Sciatic nerve (tissue), 2 donors: ENCODE measurements at places on chromosomes 4 and X. TPM values are rescaled to one million over a fixed set of nuclear protein-coding genes. Genes with fewer than 3 reads are reported as not detected.

DNA sequence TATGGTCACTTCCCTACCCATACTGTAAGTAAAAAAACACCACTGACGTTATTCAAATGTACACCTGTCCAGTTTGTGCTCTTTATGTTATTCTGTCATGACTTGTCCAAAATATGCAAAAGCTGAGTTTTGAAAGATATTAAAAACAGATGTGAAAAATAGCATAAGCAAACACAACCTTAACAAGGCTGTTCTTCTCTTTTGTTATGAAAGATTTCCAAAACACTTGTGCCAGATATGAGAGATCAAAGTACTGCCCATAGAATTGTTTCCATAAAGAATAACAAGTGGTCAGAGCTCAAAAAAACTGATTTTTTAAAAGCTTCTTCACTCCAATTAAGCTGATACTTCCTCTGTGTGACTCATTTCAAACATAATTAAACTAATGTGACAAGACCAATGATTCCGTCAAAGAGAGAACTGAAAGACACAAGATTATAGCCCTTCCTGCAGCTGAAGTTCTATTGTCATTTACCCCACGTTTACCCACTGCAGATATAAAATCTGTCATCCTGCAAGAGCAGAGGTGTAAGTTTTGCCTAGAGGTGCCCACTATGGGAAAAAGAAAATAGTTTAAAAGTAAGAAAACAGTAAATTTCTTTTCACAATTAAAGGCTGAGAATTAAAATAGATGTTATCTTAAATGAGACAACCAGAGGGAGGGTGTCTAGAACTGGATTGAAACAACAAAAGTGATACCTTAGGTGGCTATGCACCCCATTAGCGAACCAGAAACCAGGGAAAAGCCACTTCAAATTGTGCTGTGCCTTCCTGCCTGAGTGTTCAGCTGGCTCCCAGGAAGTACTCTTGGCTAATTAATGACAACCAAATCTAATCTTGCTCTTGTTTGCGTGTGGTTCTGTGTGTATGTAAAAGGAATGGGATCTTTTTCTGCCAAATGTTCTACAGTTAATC is 30.1 kb downstream of the RASSF6 start:
- no peak for DNase-seq

HPGD gene
- 2.9 TPM for total RNA-seq

DNA sequence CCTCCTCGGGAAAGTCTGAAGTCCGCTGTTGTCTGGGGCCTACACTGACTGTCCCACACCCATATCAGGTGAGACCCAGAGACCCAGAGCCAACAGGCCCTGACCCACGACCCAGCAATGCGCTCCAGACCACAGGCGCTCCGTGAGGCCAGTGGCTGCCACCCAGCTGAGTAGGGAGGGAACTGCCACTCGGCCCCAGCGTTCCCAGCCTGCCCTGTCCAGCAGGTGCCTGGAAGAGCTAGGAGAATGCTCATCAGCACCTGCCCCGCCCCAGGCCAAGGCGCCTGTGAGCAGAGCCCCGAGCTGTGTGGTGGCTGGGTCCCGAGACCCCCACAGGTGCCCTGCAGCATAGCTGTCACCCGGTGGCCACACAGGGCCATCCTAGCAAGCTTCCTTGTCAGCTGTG is 2.7 kb downstream of the SPON2 start:
- DNase-seq, result no peak

DNA sequence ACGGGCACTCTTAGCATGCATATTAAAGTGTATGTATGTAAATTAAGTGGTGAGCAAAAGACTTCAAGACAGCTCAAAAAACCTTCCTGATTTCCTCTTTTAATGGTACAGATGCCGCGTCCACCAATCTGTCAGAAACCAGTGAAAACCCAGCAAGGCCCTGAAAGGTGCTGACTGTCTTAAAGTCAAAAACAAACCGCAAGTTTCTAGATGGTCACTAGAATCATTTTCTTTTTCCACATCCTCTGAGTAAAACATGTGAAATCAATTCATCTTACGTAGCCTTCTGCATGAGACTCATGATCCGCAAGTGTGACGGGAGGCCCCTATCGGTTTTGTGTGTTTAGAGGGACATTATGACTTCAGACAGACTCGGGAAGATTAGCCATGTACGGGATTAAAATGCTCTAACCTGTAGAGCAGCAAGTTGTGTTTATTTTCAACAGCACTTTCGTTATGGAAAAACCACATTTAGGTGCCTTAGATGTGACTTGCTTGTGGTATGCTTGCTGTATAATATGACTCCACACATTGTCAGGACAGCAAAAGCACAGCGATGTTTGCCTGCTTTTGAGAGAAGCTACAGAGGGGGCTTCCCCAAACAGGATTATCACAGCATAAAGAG is 88.2 kb upstream of the STS start:
- DNase-seq, result no peak

RADX gene
- total RNA-seq, result 6.7 TPM

CTAG1B gene
- not detected for total RNA-seq

GRCh38 chr4:83516042-83516772 is 19.7 kb upstream of the GPAT3 start:
- DNase-seq, result no peak

GRCh38 chr4:106017975-106018374 is 122.7 kb downstream of the NPNT start:
- no peak for DNase-seq

DNA sequence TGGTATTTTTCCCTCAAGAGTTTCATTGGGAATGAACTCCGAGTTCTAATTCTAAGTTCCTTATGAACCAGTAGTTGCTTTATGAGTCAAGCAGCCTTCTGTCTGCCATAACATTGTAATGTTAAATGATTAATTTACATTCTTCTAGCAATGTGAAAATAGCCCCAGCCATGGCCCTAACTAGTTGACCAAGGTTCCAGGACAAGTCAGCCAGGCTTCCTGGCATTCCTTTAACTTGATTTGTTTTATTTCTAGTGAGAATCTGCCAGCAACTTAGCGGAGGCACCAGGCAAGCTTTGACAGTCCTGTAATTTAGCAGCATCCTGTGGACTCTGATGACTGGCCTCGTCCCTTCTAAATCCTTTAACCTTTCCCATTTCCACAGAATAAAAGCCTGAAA is 69.0 kb downstream of the GLRA2 start:
- DNase-seq, result no peak

- no peak for DNase-seq
These were observed 5.1 kb downstream of the GRIPAP1 start for GRCh38 chrX:48996969-48997368.

- no peak for DNase-seq
These were observed 51.1 kb downstream of the LEF1 start for GRCh38 chr4:108117418-108118182.

DNA sequence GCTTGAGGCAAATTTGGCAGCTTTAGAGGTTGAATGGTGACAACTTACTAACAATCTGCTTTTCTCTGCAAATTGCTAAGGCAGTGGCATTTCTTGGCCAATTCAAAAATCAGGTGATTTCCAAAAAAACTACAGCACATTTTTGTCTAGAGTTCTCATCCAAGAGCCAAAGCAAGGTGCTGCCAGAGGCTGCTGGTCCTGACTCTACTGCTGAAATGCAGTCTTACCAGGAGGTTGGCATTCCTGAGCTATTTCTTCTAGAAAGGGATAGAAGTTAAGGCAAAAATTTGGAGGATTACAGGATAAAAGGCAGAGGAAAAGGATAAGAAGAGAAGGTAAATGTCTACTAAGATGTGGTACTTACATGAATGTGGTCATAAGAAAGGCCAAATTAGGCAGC is 75.6 kb downstream of the COX18 start:
- no peak for DNase-seq

CPE gene
- 109 TPM for total RNA-seq

FAM133A gene
- total RNA-seq, result not detected

DNA sequence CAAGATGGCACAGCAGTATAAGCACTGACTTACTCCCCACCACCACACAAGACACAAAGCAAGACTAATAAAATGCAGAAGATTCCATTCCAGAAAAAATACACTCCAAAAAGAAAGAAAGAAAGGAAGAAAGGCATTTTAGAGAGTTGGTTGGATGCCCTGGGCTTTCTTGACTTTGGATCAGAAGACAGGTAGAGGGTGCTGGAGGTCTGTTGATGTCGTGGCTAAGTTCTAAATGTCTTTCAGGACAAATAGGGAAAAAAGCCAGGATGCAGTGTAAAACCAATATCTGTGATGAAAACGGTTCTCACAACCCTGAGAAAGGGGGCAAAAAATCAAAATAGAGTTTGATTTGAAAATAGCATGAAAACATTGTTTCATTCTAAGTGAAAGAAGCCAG is 555.2 kb upstream of the PRKX start:
- no peak for DNase-seq

- DNase-seq, result no peak
These were observed at the start of gene KCNIP4 for GRCh38 chr4:21948347-21949072. Gene KCNIP4 (minus strand): TSS chr4:21948772.

MSX1 gene
- total RNA-seq, result 7.5 TPM

PLP1 gene
- total RNA-seq, result 637 TPM

DNA sequence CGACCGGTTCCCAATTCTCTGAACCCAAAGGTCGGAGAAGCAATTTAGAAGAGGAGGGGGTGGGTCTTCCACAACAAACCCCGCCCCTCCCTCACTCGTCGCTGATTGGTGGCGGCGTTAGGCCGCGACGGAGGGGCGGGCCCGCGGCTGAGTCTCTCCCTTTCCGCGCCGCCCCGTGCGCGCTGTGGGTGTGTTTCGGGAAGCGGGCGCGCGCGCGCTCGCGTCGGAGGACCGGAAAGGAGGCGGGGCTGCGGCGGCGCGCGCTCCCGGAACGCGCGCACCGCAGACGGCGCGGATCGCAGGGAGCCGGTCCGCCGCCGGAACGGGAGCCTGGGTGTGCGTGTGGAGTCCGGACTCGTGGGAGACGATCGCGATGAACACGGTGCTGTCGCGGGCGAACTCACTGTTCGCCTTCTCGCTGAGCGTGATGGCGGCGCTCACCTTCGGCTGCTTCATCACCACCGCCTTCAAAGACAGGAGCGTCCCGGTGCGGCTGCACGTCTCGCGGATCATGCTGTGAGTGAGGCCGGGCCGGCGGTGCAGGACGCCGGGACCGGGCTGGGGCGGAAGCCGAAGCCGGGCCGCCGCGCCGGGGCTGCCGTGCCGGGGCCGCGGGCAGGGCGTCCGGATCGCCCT is at the start of gene SPCS3:
Gene SPCS3 (plus strand): TSS at position 263 of the 636 bp plus-strand sequence. CDS start 111 bp downstream, at position 374.
- DNase-seq, result peak; percentile 98

DNA sequence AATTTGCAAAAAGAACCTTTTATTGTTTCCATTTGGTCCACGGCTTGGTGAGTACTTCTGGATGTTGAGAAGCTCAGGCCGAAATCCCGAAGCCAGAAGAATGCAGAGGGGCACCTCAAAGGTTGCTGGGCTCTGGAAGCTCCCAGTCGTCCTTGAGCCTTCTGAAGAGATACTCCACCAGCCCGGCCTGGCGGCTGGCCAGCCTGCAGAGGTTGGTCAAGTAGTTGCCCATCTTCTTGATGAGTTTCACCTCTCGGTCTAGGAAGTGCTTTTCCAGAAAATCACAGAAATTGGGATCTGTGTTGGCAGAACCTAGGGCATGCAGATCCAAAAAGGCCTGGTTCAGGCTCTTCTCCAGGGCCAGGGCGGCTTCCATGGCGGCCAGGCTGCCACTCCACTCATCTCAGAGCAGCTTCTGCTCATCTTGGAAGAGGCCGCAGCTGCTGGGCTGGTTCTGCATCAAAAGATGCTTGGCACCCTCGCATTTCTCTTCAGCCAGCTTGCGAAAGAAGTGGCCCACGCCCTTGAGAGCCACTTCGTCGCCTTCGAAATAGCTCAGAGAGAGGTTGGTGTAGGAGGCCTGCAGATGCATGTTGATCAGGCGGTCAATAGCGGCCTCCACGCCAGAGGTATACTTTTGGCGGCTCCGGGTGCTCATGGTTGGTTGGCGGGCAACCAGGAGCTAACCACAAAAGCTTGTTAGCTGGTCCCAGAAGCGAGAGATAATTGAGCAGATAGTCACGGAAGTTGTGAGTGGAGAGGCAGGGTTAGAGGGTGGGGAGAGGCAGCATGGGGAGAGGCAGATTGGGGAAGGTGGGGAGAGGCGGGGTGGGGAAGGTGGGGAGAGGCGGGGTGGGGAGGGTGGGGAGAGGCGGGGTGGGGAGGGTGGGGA is 76.5 kb upstream of the TSPAN7 start:
- DNase-seq, result no peak

SORBS2 gene
- 101 TPM for total RNA-seq

GRCh38 chr4:99652596-99653436 is 4.8 kb downstream of the C4orf54 start:
- no peak for DNase-seq

GRCh38 chr4:2462218-2462991 is 6.5 kb upstream of the RNF4 start:
- DNase-seq, result peak; percentile 74

- DNase-seq, result no peak
These were observed 116.8 kb downstream of the TENT5D start for GRCh38 chrX:80537096-80537495.

GRCh38 chr4:166311169-166311568 is 438.1 kb downstream of the TLL1 start:
- DNase-seq, result no peak

- DNase-seq, result no peak
These were observed 171.1 kb downstream of the PDGFC start for GRCh38 chr4:156800463-156800862.

GRCh38 chr4:34964613-34965012 is 1279.7 kb downstream of the ARAP2 start:
- no peak for DNase-seq

DNA sequence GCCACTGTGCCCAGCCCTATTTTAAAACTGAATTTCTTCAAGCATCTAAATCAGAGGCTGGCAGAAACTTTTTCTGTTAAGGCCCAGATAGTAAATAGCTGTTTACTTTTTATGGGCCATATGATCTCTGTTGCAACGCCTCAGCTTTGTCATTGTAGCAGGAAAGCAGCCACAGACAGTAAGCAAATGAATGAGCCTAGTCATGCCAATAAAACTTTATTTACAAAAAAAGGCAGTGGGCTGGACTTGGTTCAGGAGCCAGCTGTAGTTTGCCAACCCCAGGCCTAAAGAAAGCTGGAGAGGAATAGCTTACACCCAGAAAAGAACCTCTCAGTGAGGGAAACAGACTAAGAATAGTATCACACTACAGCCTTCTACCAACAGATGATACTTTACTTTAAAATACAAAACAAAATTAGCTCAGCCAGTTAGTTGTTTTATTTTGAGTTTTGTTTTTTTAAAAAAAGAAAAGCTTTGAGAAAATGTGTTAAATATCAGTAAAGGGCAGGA is 25.5 kb downstream of the CHST7 start:
- no peak for DNase-seq

- DNase-seq, result no peak
These were observed 33.6 kb upstream of the ZCCHC13 start for GRCh38 chrX:74270393-74270792.

DUX4 gene
- not detected for total RNA-seq

- DNase-seq, result no peak
These were observed 20.3 kb upstream of the HGFAC start for GRCh38 chr4:3421470-3421869.
